ENCODE measurements at places on chromosomes 4 and X.

DNA sequence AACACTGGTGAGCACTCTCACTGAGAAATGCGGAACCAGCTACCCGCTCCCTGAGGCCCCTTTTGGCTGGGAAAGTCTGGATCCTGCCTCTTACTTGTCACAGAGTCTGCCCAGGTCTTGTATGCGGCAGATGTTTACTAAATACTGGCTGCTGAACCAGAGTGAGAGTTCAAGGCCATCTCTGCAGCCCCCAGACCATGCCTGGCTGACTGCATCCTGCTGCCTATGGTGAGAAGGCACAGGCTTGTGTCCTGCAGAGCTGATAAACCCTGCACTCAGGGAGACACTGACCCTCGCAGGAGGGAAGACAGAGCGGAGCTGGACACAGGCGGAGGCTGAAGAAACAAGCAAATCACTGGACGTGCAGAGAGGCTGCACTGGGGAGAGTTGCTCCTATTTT lies 46.5 kb downstream of the JAKMIP1 start:
- DNase-seq: no peak

GRCh38 chrX:1074755-1075154 lies 137.7 kb downstream of the CRLF2 start:
- no peak for DNase-seq

DNA sequence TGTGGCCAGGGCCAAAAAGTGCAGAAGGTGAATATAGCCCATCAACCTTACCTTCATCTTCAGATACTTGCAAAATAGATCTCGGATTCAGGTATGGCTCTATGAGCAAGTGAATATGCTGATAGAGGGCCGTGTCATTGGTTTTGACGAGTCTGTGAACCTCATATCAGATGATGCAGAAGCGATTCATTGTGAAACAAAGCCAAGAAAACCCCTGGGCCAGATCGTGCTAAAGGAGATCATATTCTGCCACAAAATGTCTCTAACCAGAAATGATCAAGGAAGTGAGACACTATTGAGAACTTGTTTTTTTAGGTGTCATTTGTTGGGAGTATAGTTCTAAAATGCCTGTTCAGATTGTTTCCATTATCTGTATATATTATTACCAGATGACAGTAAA lies 48.3 kb downstream of the PDK3 start:
- DNase-seq: no peak

GRCh38 chr4:37441231-37442061 lies 196.9 kb downstream of the NWD2 start:
- DNase-seq: no peak

DNA sequence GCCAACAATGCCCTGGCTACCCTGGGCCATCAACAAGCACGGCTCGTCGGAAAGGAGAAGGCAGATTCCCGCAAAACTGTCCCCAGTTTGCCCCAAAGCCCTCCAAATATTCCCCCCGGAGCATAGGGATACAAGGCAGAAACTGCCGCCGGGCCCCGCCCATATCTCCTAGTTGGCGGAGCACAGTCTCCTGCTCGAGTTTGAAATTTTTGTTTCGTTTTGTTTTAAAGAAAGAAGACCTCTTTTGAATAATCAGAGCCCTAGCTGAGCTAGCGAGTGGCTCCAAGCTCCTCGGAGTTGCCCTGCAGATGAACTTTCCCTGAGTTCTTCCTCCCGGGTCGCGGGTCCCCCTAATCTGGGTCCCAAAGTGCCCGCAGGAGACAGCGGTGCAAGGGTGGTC lies 138.1 kb upstream of the ZIC3 start:
- DNase-seq: no peak

GRCh38 chr4:14178421-14178820 lies 550.9 kb upstream of the BOD1L1 start:
- peak; percentile 48 for DNase-seq

- peak; percentile 86 for DNase-seq
Measured at GRCh38 chrX:136030303-136031191, 45.3 kb downstream of the SLC9A6 start.

DNA sequence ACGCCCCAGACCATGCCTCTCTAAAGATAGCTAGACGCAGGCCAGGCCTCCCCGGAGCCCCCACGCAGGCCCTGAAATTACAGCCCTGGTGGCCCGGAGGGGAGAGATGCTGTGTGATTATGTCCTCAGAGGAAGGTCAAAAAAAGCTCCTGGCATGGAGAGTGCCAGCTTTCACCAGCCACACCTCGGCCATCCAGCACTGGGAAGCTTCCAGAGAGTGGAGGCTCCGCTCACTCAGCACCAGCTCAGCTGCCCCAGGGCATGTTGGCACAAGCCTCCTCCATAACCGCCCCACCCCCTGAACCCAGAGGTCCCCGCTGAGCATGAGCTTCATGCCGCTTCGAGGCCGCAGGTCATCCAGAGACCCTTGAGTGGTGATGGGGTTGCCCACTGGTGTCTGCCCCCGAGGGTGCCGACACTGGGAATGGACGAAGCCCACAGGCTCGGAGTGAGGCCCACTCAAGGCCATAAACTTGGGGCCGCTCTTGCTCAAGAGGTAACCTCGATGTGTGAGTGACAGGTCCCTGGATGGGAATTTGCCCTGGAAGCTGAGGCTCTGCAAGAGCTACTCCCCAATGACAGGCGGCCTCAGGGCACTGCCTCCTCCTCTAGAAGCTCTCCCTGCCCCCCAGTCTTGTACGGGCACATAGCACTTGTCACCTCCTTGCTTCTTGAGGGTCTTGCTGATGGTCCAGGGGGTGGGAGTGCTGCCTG lies 4.4 kb upstream of the BGN start:
- DNase-seq: no peak

DNA sequence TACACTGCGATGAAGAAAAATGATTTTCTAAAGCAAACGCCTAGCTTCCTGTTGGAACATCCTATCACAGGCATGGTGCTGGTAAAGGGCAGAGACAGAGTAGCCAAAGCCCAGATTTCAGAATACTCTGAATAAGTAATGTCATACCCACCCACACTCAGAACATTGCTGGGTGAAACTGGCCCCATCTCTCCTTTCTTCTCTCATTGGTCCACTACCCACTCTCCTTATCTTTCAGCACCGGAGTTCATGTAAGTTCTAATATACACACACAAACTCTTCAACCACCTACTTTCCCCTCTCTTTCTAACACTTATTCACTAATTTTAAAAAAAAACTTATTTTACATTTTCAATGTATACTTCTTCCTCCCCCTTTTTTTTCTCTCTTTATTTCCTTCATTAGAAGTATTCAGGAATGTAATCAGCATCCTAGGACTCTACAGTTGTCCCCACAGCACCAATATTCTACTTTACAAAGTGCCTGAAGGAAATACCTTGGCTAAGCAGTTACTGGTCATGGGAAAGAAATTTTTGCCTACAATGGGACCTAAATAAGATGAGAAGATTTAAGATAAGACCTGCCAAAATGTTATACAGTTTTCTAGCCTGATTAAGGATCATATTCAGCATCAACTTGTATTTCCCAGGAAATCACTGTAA lies 63.0 kb downstream of the SEC24D start:
- DNase-seq: no peak

DNA sequence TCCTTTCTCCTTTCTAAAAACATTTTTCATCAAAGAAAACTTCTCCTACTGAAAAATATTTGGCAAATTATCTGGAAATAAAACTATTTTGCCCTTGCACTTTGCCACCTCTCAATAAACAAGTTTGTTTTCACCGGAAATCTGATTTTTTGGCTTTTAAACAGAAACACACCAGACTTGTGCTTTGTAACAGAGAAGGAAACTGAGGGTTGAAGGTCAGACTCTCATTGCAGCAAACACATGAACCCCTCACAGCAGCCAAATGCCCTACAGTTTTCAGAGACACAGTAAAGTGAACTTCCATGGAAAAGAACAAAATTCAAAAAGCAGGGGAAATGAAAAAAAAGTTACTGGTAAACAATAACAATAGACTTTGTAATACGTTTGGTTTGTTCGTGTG lies 95.6 kb upstream of the WDR17 start:
- DNase-seq: no peak

- DNase-seq: peak; percentile 23
Measured at GRCh38 chr4:15198070-15198727, 195.9 kb downstream of the CPEB2 start.

- DNase-seq: no peak
Measured at GRCh38 chr4:124459196-124459940, 253.2 kb downstream of the ANKRD50 start.

- peak; percentile 25 for DNase-seq
Measured at GRCh38 chrX:3271183-3271833, 75.1 kb downstream of the MXRA5 start.

DNA sequence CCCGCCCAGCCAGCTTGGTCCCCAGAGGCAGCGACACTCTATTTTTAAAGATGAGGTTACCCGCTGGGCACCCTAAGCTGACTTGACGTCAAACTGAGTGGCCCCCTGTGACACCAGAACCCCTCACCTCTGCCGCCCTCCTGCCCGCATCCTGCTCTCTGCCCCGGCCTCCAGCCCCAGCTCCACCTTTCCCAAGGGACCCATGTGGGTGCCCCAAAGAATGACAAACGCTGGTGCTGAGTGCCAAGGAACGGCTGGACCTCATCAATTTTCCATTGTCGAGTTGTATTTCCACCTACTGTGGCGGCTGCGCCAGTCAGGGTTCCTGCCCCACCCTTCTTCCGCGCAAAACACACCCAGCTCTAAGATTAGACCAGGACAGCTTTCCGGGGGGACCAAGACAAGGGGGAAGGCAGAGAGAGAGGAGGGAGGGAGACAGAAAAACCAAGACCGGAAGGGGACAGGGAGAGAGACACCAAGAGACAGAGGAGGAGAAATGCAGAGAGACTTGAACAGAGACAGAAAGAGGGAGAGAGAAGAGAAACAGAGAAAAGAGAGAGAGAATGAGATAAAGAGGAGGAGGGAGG lies 2.0 kb downstream of the PRKX start:
- no peak for DNase-seq

DNA sequence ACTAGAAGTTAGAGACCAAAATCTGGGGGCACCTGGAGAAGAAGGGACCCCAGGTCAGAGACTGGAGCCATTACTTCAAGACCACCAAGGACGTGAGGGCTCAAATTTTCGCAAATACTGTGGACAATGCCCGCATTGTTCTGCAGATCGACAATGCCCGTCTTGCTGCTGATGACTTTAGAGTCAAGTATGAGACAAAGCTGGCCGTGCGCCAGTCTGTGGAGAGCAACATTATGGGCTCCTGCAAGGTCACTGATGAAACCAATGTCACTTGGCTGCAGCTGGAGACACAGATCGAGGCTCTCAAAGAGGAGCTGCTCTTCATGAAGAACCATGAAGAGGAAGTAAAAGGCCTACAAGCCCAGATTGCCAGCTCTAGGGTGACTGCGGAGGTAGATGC lies 101.2 kb downstream of the NCAPG start:
- no peak for DNase-seq

- no peak for DNase-seq
Measured at GRCh38 chr4:8198206-8198905, 734 bp upstream of the SH3TC1 start.

- no peak for DNase-seq
Measured at GRCh38 chr4:189660722-189661360, 279.8 kb upstream of the FRG1 start.

DNA sequence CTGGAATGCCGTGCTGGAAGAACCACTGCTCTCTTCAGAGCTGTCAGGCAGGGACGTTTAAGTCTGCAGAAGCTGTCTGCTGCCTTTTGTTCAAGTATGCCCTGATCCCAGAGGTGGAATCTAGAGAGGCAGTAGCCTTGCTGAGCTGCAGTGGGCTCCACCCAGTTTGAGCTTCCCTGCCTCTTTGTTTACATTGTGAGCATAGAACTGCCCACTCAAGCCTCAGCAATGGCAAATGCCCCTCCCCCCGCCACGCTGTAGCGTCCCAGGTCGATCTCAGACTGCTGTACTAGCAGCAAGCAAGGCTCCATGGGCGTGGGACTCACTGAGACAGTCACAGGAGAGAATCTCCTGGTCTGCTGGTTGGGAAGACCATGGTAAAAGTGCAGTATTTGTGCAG lies 34.8 kb upstream of the MUC7 start:
- DNase-seq: no peak

DNA sequence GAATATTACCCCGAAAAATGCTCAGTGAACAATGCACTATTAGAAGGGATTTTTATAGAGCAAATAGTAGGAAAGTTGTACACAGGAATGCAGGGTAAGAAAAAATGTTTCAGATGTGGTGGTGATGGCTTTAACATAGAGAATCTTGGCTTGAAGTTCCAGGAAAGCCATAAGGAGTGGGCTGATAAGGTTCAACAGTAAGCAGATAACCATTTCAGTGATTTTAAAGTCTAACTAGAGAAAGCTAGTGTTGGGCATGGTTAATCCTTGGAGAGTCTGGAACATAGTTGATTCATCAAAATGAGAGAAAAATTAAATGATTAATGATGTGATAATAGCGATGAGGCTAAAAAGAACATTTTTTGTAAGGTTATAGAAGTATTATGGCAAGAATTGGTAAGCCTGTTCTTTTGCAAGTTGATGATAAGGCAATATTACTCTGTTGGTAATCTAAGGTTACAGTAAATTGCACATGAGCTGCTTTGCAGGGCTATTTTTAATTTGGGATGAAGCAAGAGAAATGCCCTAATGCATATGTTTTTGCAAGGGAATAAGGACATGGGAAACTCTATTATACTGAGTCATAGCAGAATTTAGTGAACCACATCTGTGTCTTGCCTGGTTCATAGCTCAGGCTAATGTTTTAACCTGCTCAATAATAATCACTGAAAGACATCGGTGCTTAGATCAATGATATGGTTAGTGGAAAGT lies 44.3 kb downstream of the GALNTL6 start:
- peak; percentile 52 for DNase-seq

GRCh38 chr4:84708406-84709135 lies 125.6 kb downstream of the CDS1 start:
- peak; percentile 23 for DNase-seq

GRCh38 chrX:63718010-63718694 lies 66.9 kb downstream of the ARHGEF9 start:
- no peak for DNase-seq

DNA sequence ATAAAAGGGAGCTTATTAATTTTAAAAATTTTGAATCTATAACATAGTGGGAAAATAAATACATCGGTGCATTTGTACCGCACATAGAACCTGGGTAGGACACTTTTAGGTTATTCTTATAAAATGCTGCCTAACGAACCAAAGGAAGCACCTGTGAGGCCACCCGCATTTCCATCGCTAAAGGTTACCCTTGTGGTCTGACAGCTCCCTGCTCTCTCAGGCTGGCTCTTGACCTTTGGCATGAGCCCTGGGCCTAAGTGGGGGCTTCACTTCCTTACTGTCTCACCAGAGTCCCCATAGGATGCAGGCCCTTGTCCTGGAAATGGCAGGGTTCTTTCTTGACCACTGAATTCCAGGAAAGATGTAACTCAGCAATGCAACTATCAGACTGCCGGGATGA lies 46.0 kb downstream of the HADH start:
- DNase-seq: no peak

- DNase-seq: peak; percentile 1
Measured at GRCh38 chr4:21656832-21657231, 291.7 kb downstream of the KCNIP4 start.

GRCh38 chr4:25068386-25068785 lies 37.6 kb upstream of the LGI2 start:
- DNase-seq: no peak

Measured in fibroblast of upper back skin (primary cell).